MCF 10A (cell line): ENCODE measurements at places on chromosomes 3 and 15. TPM values are rescaled to one million over a fixed set of nuclear protein-coding genes. Genes with fewer than 3 reads are reported as not detected.

IL1RAP gene
- 46.5 and 62.0 TPM in 2 replicates for total RNA-seq

SLC51A gene
- total RNA-seq, result not detected in 2 replicates

ACOX2 gene
- total RNA-seq, result 4.3 and 14.4 TPM in 2 replicates

GOLGA8B gene
- 176 and 233 TPM in 2 replicates for total RNA-seq

MST1R gene
- total RNA-seq, result 66.4 and 103 TPM in 2 replicates

DNAJC13 gene
- total RNA-seq, result 33.0 TPM in 2 replicates

NRG4 gene
- not detected in 2 replicates for total RNA-seq

PLA1A gene
- total RNA-seq, result not detected in 2 replicates

TMEM158 gene
- 1.4 and 1.9 TPM in 2 replicates for total RNA-seq

ADAMTS9 gene
- total RNA-seq, result 0.86 and 1.8 TPM in 2 replicates

GNAT1 gene
- 0.49 TPM in 1 of 2 replicates, not detected in the other for total RNA-seq

FGF12 gene
- 0.09 TPM in 1 of 2 replicates, not detected in the other for total RNA-seq

GOLGA6B gene
- not detected in 2 replicates for total RNA-seq

C15orf62 gene
- total RNA-seq, result 0.26 and 0.52 TPM in 2 replicates

P2RY14 gene
- not detected in 2 replicates for total RNA-seq

DNA sequence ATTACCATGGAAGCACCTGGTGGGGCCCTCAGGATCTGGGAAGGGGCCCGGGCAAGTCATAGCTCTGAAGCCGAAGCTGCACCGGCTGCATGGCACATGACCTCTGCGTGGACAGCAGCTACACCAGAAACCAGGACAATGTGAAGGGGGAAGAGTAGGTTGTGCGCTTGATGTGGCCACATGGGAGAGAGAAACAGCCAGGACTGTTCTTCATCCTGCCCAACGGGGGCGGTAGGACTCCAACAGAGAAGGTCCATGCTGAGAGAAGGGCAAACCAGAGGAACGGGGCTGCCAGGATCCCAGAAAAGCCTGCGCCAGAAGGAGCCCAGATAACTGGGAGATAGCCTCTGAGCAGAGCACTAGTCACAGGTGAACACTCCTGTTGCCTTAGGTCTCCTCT is 54.9 kb upstream of the PRR20G start:
- H3K27me3 ChIP-seq, result peaks cover 25% of the 10 kb centered on the region
- H3K4me1 ChIP-seq, result no peaks in the 10 kb centered on the region
- DNase-seq, result no peak

DNA sequence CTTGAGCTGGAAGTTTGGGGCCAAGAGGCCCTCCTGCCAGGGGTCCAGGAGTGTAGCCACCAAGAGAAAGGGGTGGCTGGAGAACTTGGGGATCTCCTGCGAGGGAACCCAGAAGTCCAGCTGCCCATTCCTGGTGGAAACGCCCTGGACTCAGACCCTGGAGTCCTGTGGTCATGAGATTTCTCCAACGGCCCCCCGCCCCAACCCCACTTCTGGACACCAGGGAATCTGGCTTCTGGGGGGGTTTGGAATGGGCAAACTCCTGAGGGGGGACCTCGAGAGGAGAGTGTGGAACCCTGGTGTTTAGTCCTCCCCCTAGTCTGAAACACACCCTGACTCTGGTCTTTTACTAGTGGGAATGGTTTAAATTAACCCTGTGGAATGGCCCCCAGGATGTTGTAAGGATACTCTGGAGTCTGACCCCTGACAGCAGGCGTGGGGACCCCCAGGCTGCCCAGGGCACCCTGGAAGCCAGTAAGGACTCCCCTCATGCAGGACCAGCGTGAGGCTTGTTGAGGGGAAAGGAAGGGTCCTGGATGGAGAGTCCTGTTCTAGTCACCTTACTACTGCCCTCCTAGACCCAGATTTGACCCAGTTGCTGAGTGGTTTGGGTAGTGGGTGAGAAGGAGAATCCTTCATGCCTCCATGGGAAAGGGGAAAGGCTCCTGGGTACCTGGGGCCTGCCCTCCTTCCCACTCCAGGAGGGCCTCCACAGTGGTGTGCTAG is 540 bp downstream of the KLHDC8B start:
- peaks cover 6% of the 10 kb centered on the region for H3K4me1 ChIP-seq
- no peak for DNase-seq
- no peak overlapping the region for H3K27ac ChIP-seq
- H3K4me3 ChIP-seq, result peak overlapping the region; percentile 73
- H3K27me3 ChIP-seq, result no peaks in the 10 kb centered on the region

- H3K4me1 ChIP-seq, result peaks cover 20% of the 10 kb centered on the region
- H3K27ac ChIP-seq, result no peak overlapping the region
- DNase-seq, result no peak
- H3K4me3 ChIP-seq, result no peak overlapping the region
- H3K36me3 ChIP-seq, result no peaks in the 10 kb centered on the region
Measured at GRCh38 chr3:7203969-7204847, 343.3 kb downstream of the GRM7 start.

GRCh38 chr3:186044427-186044826 is 64.5 kb downstream of the ETV5 start:
- no peak for DNase-seq
- no peaks in the 10 kb centered on the region for H3K4me1 ChIP-seq
- H3K27me3 ChIP-seq, result no peaks in the 10 kb centered on the region
- peaks cover 32% of the 10 kb centered on the region for H3K36me3 ChIP-seq
- peak overlapping the region; percentile 10 for H3K27ac ChIP-seq

- peaks cover 19% of the 10 kb centered on the region for H3K4me1 ChIP-seq
- no peaks in the 10 kb centered on the region for H3K27me3 ChIP-seq
- no peak overlapping the region for H3K4me3 ChIP-seq
- no peak overlapping the region for H3K27ac ChIP-seq
Measured at GRCh38 chr15:70318594-70319465, 221.1 kb upstream of the TLE3 start.

DNA sequence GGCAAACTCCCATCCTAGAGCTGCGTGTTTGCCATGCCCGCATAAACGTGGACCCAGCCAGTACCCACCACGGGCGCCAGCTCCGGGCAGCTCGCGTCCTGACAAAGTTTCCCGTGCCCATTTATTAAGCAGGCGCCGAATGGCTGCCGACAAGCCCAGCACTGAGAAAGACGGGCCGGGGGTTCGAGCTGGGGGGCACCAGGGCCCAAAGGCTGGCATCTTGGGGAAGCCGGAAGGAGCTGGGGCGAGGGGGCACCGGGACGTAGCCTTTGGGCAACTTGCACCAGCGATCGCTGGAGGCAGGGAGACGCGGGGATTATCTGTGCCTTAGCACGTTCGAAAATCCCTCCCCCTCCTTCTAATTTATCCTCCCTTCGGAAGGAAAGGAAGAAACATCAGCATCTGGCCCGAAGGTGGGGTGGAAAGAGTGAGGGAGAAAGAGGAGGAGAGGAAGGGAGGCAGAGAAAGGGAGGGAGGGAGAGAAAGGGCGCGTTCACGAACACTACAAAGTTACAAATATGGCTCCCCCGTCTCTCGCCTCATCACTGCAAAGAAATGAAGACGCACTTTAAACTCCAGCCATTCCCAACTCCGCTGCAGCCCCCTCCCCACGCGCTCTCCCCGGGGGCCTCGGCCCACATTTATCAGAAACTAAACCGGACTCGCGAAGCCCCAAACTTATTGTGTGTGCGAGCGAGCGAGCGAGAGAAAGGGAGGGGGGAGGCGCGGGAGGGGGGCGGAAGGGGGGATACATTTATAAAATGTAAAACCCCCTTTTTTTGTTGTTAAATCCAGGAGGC is 1.0 kb downstream of the ANP32A start:
- peaks cover 31% of the 10 kb centered on the region for H3K4me1 ChIP-seq
- DNase-seq, result peak; percentile 70
- H3K4me3 ChIP-seq, result peak overlapping the region; percentile 96
- peaks cover 7% of the 10 kb centered on the region for H3K36me3 ChIP-seq

GRCh38 chr15:49082960-49083359 is 36.7 kb upstream of the SECISBP2L start:
- no peak overlapping the region for H3K27ac ChIP-seq
- no peaks in the 10 kb centered on the region for H3K27me3 ChIP-seq
- H3K4me3 ChIP-seq, result no peak overlapping the region
- no peaks in the 10 kb centered on the region for H3K36me3 ChIP-seq
- no peak for DNase-seq

- no peaks in the 10 kb centered on the region for H3K4me1 ChIP-seq
- H3K36me3 ChIP-seq, result no peaks in the 10 kb centered on the region
- no peak overlapping the region for H3K27ac ChIP-seq
- H3K4me3 ChIP-seq, result no peak overlapping the region
- DNase-seq, result no peak
- H3K27me3 ChIP-seq, result peaks cover 16% of the 10 kb centered on the region
Measured at GRCh38 chr3:158958873-158959272, 157.0 kb downstream of the MFSD1 start.

GRCh38 chr3:169072494-169072893 is 591.0 kb downstream of the MECOM start:
- no peak overlapping the region for H3K27ac ChIP-seq
- H3K4me3 ChIP-seq, result no peak overlapping the region
- no peaks in the 10 kb centered on the region for H3K36me3 ChIP-seq
- no peaks in the 10 kb centered on the region for H3K4me1 ChIP-seq
- DNase-seq, result no peak
- H3K27me3 ChIP-seq, result no peaks in the 10 kb centered on the region

- H3K27ac ChIP-seq, result no peak overlapping the region
- H3K4me1 ChIP-seq, result no peaks in the 10 kb centered on the region
- no peaks in the 10 kb centered on the region for H3K27me3 ChIP-seq
Measured at GRCh38 chr3:47260605-47261004, 22.0 kb downstream of the KIF9 start.

- no peaks in the 10 kb centered on the region for H3K27me3 ChIP-seq
- peak; percentile 58 for DNase-seq
- peaks cover 28% of the 10 kb centered on the region for H3K4me1 ChIP-seq
- no peaks in the 10 kb centered on the region for H3K36me3 ChIP-seq
- H3K27ac ChIP-seq, result no peak overlapping the region
Measured at GRCh38 chr15:60525341-60526039, 46.5 kb upstream of the ICE2 start.

DNA sequence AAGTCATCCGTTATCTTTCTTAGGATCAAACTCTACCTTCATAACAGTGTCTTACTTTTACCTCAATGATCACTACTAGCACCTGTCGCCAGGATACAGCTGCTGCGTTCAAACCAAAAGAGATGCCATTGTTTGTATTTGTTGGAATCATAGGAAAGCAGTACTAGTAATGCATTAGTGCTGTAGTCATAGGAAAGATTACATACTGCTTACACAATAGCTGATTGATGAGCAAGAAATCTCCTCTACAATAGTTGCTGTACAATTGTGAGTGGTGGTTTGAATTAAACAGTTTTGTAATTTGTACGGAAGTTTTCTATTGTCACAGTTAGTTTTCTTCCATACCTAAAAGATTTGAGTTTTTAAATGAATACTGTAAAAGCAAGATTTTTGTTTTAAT is 21.4 kb downstream of the ACAP2 start:
- H3K27ac ChIP-seq, result no peak overlapping the region
- no peak for DNase-seq
- H3K36me3 ChIP-seq, result peaks cover 6% of the 10 kb centered on the region
- peaks cover 35% of the 10 kb centered on the region for H3K4me1 ChIP-seq

GRCh38 chr3:32411442-32411841 is 19.8 kb downstream of the CMTM7 start:
- H3K36me3 ChIP-seq, result no peaks in the 10 kb centered on the region
- no peak for DNase-seq
- H3K27ac ChIP-seq, result no peak overlapping the region
- no peaks in the 10 kb centered on the region for H3K27me3 ChIP-seq

DNA sequence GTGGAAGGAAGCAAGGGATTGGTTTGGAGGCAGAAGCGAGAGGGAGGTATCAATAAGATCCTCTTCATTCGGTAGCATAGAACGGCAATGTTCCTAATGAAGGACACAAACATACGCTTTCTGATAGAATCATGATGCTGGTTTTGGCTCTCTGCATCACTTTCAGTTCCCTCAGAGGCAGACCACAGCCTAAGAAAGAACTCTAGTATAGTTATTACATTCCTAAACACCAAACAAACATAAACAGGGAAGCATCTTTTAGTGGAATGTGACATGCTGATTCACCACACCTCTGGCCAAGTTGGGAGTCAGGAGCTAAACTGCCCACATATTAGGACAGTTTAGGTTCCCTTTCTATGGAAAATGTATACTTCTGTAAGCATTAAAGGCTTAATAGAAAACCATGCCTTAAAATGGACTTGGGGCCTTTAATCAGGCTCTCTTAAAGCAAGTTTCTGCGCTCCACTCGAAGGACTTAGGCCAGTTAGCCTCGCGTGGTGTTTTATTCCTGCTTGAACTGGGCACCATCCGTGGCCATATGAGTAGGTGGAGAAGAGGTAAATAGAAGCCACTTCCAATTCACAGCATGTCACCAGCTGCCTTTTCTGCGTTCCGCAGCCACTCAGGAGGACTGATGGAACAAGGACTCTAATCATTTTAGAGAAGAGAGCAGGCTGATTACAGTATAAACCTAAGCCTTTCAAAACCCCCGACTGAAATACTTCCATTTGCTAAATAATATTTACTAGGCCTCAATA is 53.7 kb downstream of the CD47 start:
- DNase-seq, result no peak
- peaks cover 5% of the 10 kb centered on the region for H3K36me3 ChIP-seq
- H3K4me3 ChIP-seq, result no peak overlapping the region
- H3K4me1 ChIP-seq, result no peaks in the 10 kb centered on the region
- H3K27ac ChIP-seq, result no peak overlapping the region

- no peak overlapping the region for H3K27ac ChIP-seq
- H3K27me3 ChIP-seq, result no peaks in the 10 kb centered on the region
- no peaks in the 10 kb centered on the region for H3K36me3 ChIP-seq
- no peaks in the 10 kb centered on the region for H3K4me1 ChIP-seq
Measured at GRCh38 chr15:42691308-42691707, 45.6 kb downstream of the CDAN1 start.

GRCh38 chr3:5195605-5196004 is 8.1 kb downstream of the EDEM1 start:
- H3K27me3 ChIP-seq, result no peaks in the 10 kb centered on the region
- DNase-seq, result peak; percentile 62
- H3K4me3 ChIP-seq, result peak overlapping the region; percentile 52
- peak overlapping the region; percentile 95 for H3K27ac ChIP-seq
- H3K4me1 ChIP-seq, result peaks cover 73% of the 10 kb centered on the region

- peaks cover 7% of the 10 kb centered on the region for H3K4me1 ChIP-seq
- H3K27ac ChIP-seq, result no peak overlapping the region
- H3K36me3 ChIP-seq, result no peaks in the 10 kb centered on the region
Measured at GRCh38 chr3:183490653-183491052, 62.2 kb upstream of the MCF2L2 start.

DNA sequence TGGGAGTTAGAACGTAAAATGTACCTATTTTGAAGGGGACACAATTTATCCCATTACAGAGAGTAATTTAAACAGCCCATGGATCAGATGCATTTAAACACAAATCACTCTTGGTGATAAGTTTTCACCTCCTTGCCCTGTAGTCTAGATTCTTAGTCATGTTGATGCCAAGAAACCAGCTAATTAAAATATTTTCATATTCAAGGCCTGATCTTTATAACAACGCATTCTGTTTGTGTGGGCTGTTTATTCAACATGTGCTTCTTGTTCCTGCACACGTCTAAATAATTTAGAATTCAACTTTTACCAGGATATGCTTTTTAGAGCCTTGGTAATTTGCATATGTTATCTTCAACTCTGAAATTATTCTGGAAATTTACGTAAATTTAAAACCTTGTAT is 25.8 kb downstream of the SNX1 start:
- no peaks in the 10 kb centered on the region for H3K4me1 ChIP-seq
- H3K4me3 ChIP-seq, result no peak overlapping the region
- no peak overlapping the region for H3K27ac ChIP-seq
- H3K27me3 ChIP-seq, result no peaks in the 10 kb centered on the region
- peaks cover 94% of the 10 kb centered on the region for H3K36me3 ChIP-seq
